ENCODE measurements at places on chromosomes 2 and 18. TPM values are rescaled to one million over a fixed set of nuclear protein-coding genes. Genes with fewer than 3 reads are reported as not detected.

Gene PLGLB1
- 1.3 TPM for total RNA-seq

Gene TBR1
- 0.10 TPM for total RNA-seq

Gene ANAPC1
- total RNA-seq = 83.5 TPM

Gene CCDC68
- 1.6 TPM for total RNA-seq

Gene ADD2
- 1.3 TPM for total RNA-seq

Gene TCF7L1
- total RNA-seq = 8.3 TPM

Gene CYP27A1
- 9.1 TPM for total RNA-seq

Gene RUFY4
- total RNA-seq = 0.29 TPM

Gene PRSS56
- not detected for total RNA-seq

Gene MYO5B
- total RNA-seq = 0.65 TPM

Gene TUBB8B
- total RNA-seq = not detected

Gene GREB1
- total RNA-seq = 0.19 TPM

Gene FBXO15
- total RNA-seq = not detected

Gene HRH4
- total RNA-seq = 0.10 TPM

Gene ERFE
- 0.48 TPM for total RNA-seq

Gene C2orf15
- total RNA-seq = 0.33 TPM

Gene COL5A2
- 107 TPM for total RNA-seq

Gene VSNL1
- not detected for total RNA-seq

Gene SERPINB10
- total RNA-seq = not detected

Gene ELOA2
- not detected for total RNA-seq

Gene SKOR2
- total RNA-seq = not detected

Gene CFAP65
- not detected for total RNA-seq

Gene C2orf49
- total RNA-seq = 14.7 TPM

Gene DSC1
- not detected for total RNA-seq

Gene SLC9A4
- under 0.01 TPM for total RNA-seq

Gene C2orf74
- total RNA-seq = 1.3 TPM

Gene NTSR2
- total RNA-seq = not detected

Gene ADAM23
- 4.5 TPM for total RNA-seq

Gene MAB21L4
- not detected for total RNA-seq

Gene GNAL
- total RNA-seq = 1.1 TPM

Gene IDH1
- 54.9 TPM for total RNA-seq

Gene CARF
- 4.9 TPM for total RNA-seq

Gene PCBP1
- 65.3 TPM for total RNA-seq

Gene LYG1
- not detected for total RNA-seq

Gene TDRD15
- not detected for total RNA-seq

Gene CRACDL
- 11.1 TPM for total RNA-seq

Gene ALMS1
- 15.9 TPM for total RNA-seq

Gene SLC9A2
- under 0.01 TPM for total RNA-seq
